ENCODE measurements at places on chromosomes 6 and 20.
A peak's percentile ranks its signal among the peaks of the same experiment; 100 is the strongest.

DNA sequence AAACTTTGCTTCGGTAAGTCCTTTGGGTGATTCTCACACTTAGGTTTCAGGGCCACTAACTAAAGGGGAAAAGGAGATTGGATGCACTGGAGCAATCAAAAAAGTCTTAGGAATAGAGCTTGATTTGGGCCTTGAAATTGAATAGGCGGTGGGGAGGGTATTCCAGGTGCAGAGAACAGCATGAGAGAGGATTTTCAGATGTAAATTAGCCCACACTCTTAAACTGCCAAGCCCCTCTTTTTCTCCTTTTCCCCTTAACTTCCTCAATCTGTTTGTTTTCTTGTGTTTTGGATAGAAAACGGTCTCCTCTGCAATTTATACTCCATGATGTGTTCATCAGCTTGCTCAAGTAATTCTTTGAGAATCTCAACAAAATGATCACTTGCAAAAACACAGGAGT lies 62.1 kb upstream of the RIPOR2 start:
- no peak for DNase-seq

DNA sequence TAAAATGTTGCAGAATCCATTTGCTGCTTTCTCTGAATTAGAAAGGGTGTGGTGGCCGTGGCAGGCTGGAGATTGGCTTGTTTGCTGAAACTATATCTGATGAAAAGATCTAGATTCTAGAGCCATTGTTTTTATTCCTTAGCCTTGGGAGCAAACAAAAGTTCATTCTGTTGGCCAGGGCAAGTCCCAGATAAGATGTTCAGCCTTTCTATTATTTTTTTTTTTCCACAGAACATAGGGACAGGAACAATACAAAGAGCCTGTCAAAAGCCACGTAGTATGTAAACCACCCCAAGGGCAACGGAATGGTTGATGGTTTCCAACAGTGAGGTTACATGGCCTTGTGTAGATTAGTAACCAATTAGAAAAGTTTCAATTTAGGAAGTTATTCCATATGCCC lies 119.9 kb upstream of the SLC22A16 start:
- no peak for DNase-seq

- DNase-seq, result no peak
These were observed 39.3 kb downstream of the ARID1B start for GRCh38 chr6:156816505-156816904.

- peak; percentile 91 for DNase-seq
These were observed 35.9 kb upstream of the PIM1 start for GRCh38 chr6:37134036-37134395.

DNA sequence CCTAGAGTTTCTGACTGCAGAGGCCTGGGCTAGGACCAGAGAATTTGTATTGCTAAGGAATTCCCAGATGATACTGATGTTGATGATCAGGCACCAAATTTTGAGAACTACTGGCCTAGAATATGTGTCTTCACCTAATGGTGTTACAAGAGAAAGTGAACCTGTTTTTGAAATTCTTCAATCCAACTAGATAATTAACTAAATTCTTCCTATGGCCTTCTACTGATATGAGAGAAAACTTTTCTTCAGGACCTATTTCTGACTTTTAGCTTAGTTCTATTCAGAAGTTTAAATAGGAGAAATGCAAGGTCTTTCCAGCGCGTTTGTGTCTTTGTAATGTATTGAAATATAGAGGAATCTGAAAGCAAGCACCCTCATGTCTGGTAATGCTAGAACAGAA lies 7.3 kb downstream of the NKAIN2 start:
- no peak for DNase-seq

Measured in fibroblast of upper back skin (primary cell).